Right forelimb (tissue), 1 donor: ENCODE measurements at places on chromosomes 4 and X.

DNA sequence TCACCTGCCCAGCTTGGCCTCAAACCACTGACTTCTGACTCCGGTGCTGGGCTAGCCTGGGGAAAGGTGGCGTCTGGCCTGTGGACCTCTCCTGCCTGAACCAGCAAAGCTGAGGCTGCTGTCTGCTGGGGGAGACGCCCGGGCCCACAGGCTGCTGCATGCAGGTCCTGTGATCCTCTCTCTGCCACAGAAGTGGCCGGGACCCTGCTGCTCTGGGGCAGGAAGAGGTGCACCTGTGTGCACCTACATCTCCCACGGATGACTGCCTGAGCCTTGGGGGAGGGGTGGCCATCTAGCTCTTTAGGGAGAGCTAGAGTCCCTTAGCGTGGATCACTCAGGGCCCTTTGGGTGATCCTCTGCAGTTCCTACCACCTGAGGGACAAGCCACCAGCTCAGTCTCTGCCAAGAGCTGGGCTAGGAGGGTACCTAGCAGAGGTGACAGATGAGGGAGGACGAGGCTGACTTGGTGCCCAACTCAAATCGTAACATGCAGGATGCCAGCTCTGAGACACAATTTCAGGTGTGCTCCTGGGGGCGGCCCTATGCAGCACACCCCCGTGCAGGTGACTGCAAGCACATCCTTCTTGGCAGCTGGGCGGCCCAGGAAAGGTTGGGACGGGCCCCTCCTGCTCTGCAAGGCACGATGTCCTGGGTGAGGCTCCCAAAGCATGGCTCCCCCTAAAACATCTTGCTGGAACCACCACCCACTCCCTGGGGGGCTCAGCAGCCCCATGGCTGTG, 22.5 kb downstream of the LETM1 start:
- DNase-seq, result no peak

- DNase-seq, result peak; percentile 86
Observed at GRCh38 chrX:101348452-101349192, at the start of gene TIMM8A. TSS of gene TIMM8A (minus strand) at chrX:101348742. CDS start at chrX:101348664, 78 bp downstream.

DNA sequence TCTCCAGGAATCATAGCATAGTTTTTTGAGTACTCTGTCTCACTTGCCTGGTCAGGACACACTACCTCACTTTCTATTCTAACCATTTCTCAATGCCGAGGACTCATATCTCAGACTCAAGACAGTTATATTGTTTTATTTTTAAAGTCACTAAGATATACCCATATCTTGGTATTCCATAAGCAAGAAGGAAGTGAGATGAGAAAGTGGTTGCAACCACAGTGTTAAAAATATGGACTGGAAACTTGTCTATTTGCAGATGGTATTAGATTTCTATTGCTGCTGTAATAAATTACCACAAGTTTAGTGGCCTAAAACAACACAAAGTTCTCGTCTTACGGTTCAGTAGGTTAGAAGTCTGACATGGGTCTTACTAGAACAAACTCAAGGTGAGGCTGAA, 344.8 kb upstream of the MAGEB2 start:
- DNase-seq, result no peak

DNA sequence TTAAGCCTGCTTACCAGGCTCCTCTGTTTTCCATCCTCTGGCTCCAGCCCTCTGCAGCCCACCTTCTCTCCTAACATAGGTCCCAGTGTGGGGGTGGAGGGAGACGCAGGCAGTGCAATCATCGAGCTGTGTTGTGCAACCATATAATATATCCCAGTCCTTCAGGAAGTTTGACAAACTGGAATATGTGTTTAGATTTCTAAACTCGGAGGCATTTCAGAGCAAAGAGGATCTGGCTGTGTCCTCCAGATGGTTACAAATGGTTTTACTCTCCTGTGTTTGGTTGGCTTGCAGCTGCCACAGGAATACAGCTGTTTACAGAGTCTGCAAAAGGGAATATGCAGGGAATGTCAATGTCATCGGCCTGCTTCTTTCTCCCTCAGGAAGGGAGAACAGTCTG, 195.3 kb upstream of the LNX1 start:
- DNase-seq, result no peak

GRCh38 chr4:43607400-43607799, 714.9 kb downstream of the GRXCR1 start:
- no peak for DNase-seq

DNA sequence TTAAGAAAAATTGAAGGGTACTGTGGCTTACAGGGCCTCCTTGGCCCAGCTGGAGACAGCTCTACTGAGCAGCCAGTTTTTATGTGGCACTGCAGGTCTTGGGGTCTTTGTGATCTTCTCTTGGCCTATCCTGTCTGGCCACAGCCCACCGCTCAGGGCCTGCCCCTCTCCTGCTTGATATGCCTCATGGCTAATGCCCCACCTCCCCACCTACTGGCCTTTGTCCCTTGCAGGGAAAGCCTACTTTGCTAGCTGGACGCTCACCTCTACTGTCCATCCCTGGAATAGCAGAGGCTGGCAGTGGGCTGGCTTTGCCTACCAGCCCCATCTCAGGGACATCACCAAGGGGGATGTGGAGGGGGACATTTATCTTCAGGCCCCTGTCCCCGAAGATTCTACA, 134.1 kb downstream of the PJA1 start:
- no peak for DNase-seq

- no peak for DNase-seq
Observed at GRCh38 chr4:119209077-119209476, 3.4 kb upstream of the USP53 start.

GRCh38 chr4:151830168-151830567, 69.4 kb upstream of the GATB start:
- DNase-seq, result no peak

GRCh38 chr4:138039010-138039409, 203.1 kb downstream of the SLC7A11 start:
- no peak for DNase-seq

DNA sequence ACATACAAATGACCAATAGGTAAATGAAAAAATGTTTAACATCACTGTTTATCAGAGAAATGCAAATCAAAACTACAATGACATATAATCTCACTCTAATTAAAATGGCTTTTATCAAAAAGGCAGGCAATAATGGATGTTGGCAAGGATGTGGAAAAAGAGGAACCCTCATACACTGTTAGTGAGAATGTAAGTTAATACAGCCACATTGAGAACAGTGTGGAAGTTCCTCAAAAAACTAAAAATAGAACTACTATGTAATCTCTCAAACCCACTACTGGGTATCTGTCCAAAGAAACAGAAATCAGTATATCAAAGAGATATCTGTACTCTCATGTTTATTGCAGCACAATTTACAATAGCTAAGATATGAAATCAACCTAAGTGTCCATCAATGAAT, 165.9 kb upstream of the HHIP start:
- DNase-seq, result no peak

- no peak for DNase-seq
Observed at GRCh38 chr4:95510145-95510544, 38.6 kb downstream of the UNC5C start.

GRCh38 chr4:128232719-128233118, 54.9 kb downstream of the PGRMC2 start:
- DNase-seq, result no peak

GRCh38 chr4:185151296-185151695, 8.2 kb downstream of the SLC25A4 start:
- DNase-seq, result no peak

- no peak for DNase-seq
Observed at GRCh38 chr4:54482529-54483200, 175.1 kb upstream of the KIT start.

DNA sequence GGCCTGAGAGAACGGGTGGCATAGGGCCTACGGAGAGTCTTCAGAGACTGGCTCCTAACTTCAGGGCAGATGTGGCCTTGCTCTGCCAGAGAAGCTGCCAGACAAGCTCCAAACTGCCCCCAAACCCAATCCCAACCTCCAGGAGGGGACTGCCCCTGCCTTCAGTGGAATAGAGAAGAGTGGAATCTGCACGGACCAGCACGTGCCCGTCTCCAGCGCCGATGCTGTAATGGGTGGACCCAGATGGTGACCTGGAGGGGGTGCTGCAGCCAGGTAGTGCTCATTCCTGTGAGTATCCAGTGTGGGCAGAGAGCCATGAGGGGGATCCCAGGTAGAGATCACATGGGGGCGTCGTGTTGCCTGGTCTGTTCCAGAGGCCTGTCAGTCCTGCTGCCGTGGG, 73.2 kb upstream of the NKX1-1 start:
- DNase-seq, result no peak

GRCh38 chr4:118866442-118866841, 22.2 kb upstream of the SYNPO2 start:
- DNase-seq, result no peak
